ENCODE measurements at places on chromosomes 13 and 19.

DNA sequence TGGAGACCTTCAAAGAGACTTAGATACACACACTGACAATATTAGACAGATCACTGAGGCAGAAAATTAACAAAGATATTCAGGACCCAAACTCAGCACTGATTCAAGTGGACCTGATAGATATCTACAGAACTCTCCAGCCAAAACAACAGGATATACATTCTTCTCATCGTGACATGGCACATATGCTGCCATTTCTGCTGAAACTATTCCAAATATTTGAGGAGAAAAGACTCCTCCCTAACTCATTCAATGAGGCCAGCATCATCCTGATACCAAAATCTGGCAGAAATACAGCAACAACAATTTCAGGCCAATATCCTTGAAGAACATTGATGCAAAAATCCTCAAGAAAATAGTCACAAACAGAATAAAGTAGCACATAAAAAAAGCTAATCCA, 53.3 kb downstream of the TRPC4 start:
- no peak overlapping the region for H3K4me3 ChIP-seq
- H3K4me1 ChIP-seq, result no peaks in the 10 kb centered on the region
- no peak overlapping the region for H3K27ac ChIP-seq
- no peak for DNase-seq

DNA sequence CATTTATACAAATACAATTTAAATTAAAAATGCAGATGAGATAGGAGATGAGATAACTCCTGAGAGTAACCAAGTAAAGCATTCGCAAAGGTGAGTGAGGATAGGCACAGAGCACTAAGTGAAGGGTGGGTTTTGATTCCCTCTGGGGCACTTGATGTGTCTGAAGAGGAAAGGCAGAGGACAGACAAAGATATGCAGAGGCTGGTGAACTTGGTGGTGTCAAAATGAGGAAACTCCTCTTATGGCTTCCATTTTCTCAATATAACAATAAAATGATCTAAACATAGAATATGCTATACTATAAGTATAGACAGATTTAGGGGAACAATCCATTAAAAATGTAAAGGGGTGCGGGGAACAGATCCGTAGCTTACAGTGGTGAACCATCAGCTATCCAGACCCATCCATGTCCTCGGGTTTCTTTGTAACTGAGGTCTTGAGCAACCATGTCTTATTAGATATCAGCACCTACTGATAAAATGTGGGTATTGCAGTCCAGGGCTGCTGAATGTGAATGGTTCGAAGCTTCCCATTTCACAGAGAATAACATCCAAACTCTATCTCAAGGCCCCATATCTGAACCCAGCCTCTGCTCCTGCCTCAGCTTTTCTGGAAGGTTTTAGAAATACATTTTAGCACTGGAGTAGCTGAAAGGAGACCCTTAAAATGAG, 73.9 kb upstream of the SLC10A2 start:
- H3K4me1 ChIP-seq, result no peaks in the 10 kb centered on the region
- H3K36me3 ChIP-seq, result no peaks in the 10 kb centered on the region
- H3K4me3 ChIP-seq, result no peak overlapping the region

- H3K27me3 ChIP-seq, result no peaks in the 10 kb centered on the region
- H3K27ac ChIP-seq, result no peak overlapping the region
- H3K4me3 ChIP-seq, result no peak overlapping the region
Observed at GRCh38 chr13:111337741-111338140, 17.3 kb downstream of the TEX29 start.

DNA sequence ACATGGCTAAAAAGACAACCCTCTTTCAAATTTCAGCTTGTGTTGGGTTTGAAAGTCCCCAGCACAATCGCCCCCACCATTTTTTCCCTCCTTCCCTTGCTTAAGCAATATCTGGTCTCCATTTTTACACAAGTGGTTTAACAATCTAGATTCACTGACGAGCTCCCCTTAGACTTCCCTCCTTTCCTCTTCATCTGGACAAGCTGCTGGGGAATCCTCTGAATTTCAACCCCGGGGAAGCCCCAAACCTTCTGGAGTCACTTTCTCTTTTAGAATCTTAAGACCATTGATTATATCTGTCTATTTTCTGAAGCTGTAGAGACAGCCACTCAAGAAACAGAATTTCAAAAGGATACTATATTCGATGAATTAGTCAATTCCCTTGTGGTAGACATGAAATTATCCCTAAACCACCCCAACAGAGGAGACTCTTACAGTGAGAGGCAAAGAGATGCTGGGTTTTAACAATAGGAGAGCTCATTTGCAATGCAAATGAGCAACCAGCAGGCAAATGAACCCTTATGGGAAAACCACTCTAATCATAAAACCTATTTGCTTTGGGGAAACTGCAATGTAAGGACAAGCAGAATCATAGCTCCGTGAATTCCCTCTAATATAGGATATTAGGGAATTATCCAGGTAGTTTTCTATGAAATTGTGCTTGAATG, 78.9 kb downstream of the TEX26 start:
- no peaks in the 10 kb centered on the region for H3K36me3 ChIP-seq
- peaks cover 8% of the 10 kb centered on the region for H3K4me1 ChIP-seq
- no peak overlapping the region for H3K4me3 ChIP-seq

- H3K27ac ChIP-seq, result no peak overlapping the region
- no peak overlapping the region for H3K4me3 ChIP-seq
- peaks cover 43% of the 10 kb centered on the region for H3K27me3 ChIP-seq
- peaks cover 6% of the 10 kb centered on the region for H3K4me1 ChIP-seq
- H3K36me3 ChIP-seq, result no peaks in the 10 kb centered on the region
Observed at GRCh38 chr19:33902802-33903488, 106.3 kb downstream of the KCTD15 start.

DNA sequence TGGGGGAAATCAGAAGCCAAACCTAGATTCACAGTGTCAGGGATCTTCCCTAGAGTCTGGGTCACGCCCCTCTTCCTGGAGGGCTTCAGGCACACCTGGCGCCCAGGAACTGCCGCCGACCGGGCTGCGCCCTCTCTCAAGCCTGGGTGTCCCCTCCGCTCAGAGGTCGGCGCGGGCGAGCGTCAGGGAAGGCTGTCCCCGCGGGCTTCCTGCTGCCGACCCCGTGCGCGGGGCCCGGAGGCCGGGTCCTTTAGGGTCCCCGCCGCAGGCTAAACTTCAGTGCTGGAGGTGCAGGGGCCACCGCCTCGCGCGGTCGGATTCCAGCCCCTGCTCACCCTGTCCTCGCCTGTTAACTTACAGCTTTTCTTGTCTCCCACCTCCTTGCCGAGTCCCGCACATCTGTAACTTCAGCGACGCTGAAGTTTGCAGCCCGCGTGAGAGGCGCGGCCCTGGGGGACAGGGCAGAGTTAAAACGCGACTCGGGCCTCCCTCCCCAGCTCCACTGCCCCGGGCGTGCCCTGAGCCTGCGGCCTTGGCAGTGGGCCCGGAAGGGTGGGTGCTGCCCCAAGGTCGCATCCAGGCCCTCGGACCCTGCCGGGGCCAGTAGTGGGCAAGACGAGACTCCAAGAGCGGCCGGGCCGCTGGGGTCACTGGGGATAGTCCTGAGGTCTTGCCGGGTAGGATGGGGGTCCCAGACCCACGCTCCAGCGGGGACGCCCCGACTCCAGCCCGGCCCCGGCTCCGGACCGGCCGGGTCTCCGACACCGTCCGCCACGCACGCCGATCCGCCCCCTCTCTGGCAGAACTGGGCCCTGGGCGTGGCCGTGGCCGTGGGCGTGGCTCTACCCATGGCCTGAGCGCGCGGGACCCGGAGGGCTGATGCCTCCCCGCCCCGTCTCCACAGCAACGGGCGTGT, 95.6 kb upstream of the ZNF98 start:
- H3K27me3 ChIP-seq, result no peaks in the 10 kb centered on the region
- no peak overlapping the region for H3K27ac ChIP-seq

GRCh38 chr19:57934820-57935665, at the start of gene ZNF418:
TSS of gene ZNF418 (minus strand) at chr19:57935402. CDS start at chr19:57933822, 1,580 bp downstream.
- H3K4me1 ChIP-seq, result peaks cover 11% of the 10 kb centered on the region
- H3K27me3 ChIP-seq, result peaks cover 8% of the 10 kb centered on the region

- H3K36me3 ChIP-seq, result no peaks in the 10 kb centered on the region
- H3K4me3 ChIP-seq, result no peak overlapping the region
- no peak overlapping the region for H3K27ac ChIP-seq
- peaks cover 3% of the 10 kb centered on the region for H3K27me3 ChIP-seq
- no peak for DNase-seq
Observed at GRCh38 chr13:102751886-102752285, 21.7 kb downstream of the TEX30 start.

DNA sequence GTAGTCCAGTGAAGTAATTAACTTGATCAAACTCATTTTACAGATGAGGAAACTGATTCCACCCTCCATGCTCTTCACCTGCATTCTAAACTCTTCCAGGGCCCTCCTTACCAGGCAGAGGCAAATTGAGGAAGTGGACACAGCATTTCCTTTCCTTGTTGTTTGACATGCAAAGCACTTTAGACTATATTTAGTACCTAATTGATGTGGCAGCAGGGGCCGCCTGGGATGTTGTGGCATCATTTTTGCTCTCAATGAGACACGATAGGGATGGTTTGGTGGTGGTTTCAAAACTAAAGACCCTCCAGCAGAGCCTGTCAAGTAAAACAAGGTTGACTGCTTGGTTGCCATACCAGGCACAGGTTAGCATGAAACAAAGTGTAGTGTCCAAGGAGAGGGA, 7.9 kb downstream of the SIPA1L3 start:
- H3K36me3 ChIP-seq, result peaks cover 5% of the 10 kb centered on the region
- DNase-seq, result peak; percentile 34
- H3K27me3 ChIP-seq, result no peaks in the 10 kb centered on the region
- no peak overlapping the region for H3K4me3 ChIP-seq
- H3K4me1 ChIP-seq, result peaks cover 20% of the 10 kb centered on the region

DNA sequence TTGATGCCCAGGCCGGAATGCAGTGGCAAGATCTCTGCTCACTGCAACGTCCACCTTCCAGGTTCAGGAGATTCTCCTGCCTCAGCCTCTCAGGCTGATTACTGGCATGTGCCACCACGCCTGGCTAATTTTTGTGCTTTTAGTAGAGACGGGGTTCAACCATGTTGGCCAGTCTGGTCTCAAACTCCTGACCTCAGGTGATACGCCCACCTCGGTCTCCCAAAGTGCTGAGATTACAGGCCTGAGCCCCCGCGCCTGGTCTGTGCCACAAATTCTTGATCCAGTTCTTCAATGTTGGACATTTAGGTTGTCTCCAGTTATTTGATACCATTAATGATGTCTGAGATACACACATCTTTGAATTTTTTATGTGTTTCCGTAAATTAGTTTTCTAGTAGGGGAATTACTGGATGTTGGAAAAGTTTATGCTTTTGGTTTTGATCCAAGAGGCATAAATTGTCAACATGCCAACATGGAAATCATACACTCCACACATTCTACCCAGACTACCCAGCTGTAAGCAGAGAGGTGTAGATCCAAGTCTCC, 525 bp upstream of the COG3 start:
- peaks cover 41% of the 10 kb centered on the region for H3K4me1 ChIP-seq
- H3K36me3 ChIP-seq, result peaks cover 15% of the 10 kb centered on the region
- peak; percentile 27 for DNase-seq
- H3K27me3 ChIP-seq, result no peaks in the 10 kb centered on the region
- peak overlapping the region; percentile 93 for H3K27ac ChIP-seq

GRCh38 chr19:2043251-2043641, 7.8 kb downstream of the MKNK2 start:
- no peaks in the 10 kb centered on the region for H3K27me3 ChIP-seq
- H3K4me3 ChIP-seq, result peak overlapping the region; percentile 52
- peaks cover 25% of the 10 kb centered on the region for H3K36me3 ChIP-seq
- H3K4me1 ChIP-seq, result peaks cover 44% of the 10 kb centered on the region
- peak overlapping the region; percentile 89 for H3K27ac ChIP-seq
- DNase-seq, result no peak

DNA sequence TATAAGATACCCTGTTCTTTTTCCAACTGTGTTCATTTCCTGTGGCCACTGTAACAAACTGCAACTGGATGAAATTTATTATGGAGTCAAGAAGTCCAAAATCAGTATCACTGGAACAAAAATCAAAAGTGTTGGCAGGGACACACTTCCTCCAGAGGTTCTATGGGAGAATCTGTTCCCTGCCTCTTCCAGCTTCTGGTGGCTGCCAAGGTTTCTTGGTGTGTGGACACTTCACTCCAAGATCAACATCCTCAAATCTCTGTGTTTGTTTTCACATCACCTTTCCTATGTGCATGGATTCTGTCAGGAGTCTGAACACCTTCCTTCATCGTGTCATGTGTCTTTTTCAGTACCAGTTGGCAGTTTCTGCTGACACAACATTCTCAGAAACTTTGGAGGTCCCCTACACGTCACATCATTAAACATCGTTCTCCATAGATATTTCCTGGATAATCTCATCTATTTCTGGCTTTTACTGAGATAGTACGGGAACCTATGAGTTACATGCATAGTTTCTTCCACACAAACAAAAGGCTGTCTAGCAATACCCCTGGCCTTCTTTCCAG, 15.2 kb upstream of the EFNB2 start:
- H3K27me3 ChIP-seq, result no peaks in the 10 kb centered on the region
- no peak overlapping the region for H3K4me3 ChIP-seq
- peak overlapping the region; percentile 43 for H3K27ac ChIP-seq
- H3K4me1 ChIP-seq, result peaks cover 2% of the 10 kb centered on the region
- no peak for DNase-seq

- no peak for DNase-seq
- H3K27me3 ChIP-seq, result no peaks in the 10 kb centered on the region
- H3K27ac ChIP-seq, result no peak overlapping the region
- H3K4me1 ChIP-seq, result peaks cover 9% of the 10 kb centered on the region
- H3K36me3 ChIP-seq, result no peaks in the 10 kb centered on the region
Observed at GRCh38 chr13:53150568-53150967, 122.0 kb downstream of the OLFM4 start.

DNA sequence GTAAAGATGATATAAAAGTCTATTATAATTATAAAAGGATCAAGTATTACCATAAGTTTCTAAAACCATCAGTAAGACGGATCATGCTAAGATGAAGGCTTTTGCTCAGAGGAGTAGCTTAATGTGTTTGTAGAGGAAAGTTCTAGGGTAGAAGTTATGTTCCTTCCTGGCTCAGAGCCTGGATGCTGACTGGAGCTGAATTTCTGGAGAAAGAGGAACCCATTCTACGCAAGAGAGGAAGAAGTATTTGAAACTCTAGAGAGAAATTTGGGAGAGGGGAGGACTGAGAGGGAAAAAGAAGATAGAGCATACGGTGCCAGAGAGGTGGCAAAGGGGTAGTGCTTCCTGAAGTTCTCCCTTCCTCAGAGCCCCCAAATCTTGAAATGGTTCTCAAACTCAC, 51.4 kb upstream of the SGCG start:
- no peak for DNase-seq
- peaks cover 4% of the 10 kb centered on the region for H3K27me3 ChIP-seq
- H3K4me1 ChIP-seq, result no peaks in the 10 kb centered on the region

DNA sequence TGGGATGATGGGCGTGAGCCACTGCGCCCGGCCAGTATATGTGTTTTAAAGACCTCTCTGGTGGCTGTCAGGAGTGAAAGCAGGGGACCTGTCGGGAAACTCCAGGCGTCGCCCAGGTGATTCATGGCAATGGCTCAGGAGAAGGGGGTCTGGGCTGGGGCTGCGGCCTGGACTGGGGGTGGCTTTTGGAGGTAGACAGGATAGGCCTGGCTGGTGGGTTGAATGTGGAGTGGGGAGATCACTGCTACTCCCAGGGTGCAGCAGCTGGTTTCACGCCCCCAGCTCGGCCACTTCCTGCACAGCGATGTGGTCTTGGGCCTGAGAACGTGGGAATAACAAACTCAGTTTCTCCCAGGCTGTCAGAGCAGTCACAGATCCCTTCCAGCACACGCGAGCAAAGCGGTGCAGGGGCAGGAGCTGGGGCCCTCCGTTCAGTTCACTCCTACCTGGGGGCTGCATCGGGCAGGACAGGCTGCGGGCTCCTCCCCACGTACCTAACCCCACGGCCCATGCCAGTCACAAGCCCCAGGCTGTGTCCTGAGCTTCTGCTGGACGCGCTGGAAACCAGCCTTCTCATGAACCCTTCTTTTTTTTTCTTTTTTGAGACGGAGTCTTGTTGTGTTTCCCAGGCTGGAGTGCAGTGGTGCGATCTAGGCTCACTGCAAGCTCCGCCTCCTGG, 18.9 kb downstream of the KDM4B start:
- DNase-seq, result no peak
- H3K4me3 ChIP-seq, result no peak overlapping the region
- no peaks in the 10 kb centered on the region for H3K4me1 ChIP-seq
- H3K27me3 ChIP-seq, result no peaks in the 10 kb centered on the region
- H3K36me3 ChIP-seq, result peaks cover 3% of the 10 kb centered on the region
- no peak overlapping the region for H3K27ac ChIP-seq

All from activated naive CD4-positive, alpha-beta T cell treated with anti-CD3 and anti-CD28 coated beads, Interleukin-2, amount 10 ng/mL, durations not matched to agents 7 days and 5 days (primary cell).